Muscle of leg (tissue), 16 donors: ENCODE measurements at places on chromosomes 1 and 21. TPM values are rescaled to one million over a fixed set of nuclear protein-coding genes. Genes with fewer than 3 reads are reported as not detected.

Gene CITED4
- 1.5 TPM for total RNA-seq

Gene RGS8
- 0.04 TPM for total RNA-seq

Gene LCE2A
- not detected for total RNA-seq

Gene PCBP3
- 0.93 TPM for total RNA-seq

Gene PTGS2
- total RNA-seq, result 1.1 TPM

Gene OR2T2
- not detected for total RNA-seq

Gene KIF14
- total RNA-seq, result 3.1 TPM

Gene FAM72A
- 3.3 TPM for total RNA-seq

Gene IPO9
- total RNA-seq, result 21.3 TPM

Gene XCL2
- 0.35 TPM for total RNA-seq

Gene MAB21L3
- not detected for total RNA-seq

Gene GIPC2
- 0.84 TPM for total RNA-seq

Gene CNTN2
- total RNA-seq, result 0.93 TPM

Gene SLC16A1
- total RNA-seq, result 48.9 TPM

Gene OR2T11
- total RNA-seq, result not detected

Gene PCP4L1
- 0.04 TPM for total RNA-seq

Gene PRDX6
- 370 TPM for total RNA-seq

Gene SELE
- total RNA-seq, result 1.6 TPM

Gene LCE3E
- not detected for total RNA-seq

Gene WNT4
- total RNA-seq, result 3.7 TPM

Gene RNU1-3
- 2,384 TPM for total RNA-seq

Gene FMO3
- 0.04 TPM for total RNA-seq

Gene AMY2B
- total RNA-seq, result 21.2 TPM

Gene NBPF4
- total RNA-seq, result not detected
